Stimulated activated CD8-positive, alpha-beta memory T cell treated with anti-CD3 and anti-CD28 coated beads, Interleukin-7, amount 100 ng/mL, for 24 hours (primary cell): ENCODE measurements at places on chromosomes 3 and 15.

- DNase-seq: no peak
Observed at GRCh38 chr15:101813803-101814534, 2.0 kb downstream of the OR4F15 start.

- no peak for DNase-seq
Observed at GRCh38 chr15:52805351-52806283, 15.5 kb upstream of the ONECUT1 start.

DNA sequence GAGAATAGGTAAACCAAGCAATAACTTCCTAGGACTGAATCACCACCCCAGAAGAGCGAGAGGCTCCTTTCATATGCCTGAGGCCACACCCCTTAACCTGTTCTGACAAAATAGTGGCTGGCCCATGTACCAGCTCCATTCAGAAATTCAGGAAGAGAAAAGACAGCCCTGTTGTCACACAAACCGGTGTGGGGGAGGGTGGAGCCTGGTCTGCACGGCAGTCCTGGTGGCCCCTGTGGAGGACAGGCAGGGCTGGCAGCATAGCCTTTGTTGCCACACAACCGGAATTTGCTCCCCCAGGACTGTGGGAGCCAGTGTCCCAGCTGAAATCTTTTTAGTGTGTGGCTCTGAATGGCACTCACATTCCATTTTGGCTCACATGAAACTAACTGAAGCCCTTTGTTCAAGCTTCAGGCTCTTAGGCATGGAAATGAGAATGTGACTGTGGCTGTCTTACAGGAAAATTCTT is 23.8 kb downstream of the RLBP1 start:
- no peak for DNase-seq

GRCh38 chr15:85035980-85036379 is 54.3 kb downstream of the PDE8A start:
- no peak for DNase-seq

GRCh38 chr3:172007065-172007370 is 32.4 kb upstream of the FNDC3B start:
- no peak for DNase-seq

DNA sequence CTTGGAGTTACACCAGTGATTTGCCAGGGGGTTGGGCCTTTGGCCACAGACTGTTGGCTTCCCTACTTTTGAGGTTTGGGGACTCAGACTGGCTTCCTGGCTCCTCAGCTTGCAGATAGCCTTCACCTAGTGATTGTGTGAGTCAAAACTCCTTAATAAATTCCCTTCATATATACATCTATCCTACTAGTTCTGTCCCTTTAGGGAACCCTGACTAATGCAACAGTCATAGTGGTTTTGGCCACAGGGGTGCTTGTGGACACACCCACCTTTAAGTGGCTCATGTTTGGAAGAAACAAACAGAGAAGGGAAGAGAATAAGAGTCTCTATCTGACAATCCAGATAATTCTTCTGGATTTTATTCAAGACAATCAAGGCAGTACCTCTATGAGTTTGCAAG is 457.7 kb downstream of the EPHA3 start:
- no peak for DNase-seq

DNA sequence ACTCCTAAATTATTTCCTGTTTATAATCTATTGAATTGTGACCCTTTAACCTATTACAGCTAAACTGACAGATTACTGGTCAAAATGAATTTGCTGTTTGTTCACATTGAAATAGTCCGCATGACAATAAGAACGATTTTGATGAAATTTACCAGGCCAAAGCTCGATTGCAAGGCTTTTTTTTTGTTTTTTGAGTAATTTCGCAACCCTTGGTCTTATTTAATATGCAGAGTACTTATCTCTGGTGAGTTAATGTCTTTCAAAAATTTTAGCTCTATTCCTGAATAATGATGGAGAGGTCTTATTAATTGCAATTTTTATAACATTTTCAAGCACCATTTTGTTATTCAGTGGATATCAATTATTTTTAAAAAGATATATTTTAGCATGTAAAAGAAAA is 362.4 kb downstream of the OTOL1 start:
- DNase-seq: no peak

DNA sequence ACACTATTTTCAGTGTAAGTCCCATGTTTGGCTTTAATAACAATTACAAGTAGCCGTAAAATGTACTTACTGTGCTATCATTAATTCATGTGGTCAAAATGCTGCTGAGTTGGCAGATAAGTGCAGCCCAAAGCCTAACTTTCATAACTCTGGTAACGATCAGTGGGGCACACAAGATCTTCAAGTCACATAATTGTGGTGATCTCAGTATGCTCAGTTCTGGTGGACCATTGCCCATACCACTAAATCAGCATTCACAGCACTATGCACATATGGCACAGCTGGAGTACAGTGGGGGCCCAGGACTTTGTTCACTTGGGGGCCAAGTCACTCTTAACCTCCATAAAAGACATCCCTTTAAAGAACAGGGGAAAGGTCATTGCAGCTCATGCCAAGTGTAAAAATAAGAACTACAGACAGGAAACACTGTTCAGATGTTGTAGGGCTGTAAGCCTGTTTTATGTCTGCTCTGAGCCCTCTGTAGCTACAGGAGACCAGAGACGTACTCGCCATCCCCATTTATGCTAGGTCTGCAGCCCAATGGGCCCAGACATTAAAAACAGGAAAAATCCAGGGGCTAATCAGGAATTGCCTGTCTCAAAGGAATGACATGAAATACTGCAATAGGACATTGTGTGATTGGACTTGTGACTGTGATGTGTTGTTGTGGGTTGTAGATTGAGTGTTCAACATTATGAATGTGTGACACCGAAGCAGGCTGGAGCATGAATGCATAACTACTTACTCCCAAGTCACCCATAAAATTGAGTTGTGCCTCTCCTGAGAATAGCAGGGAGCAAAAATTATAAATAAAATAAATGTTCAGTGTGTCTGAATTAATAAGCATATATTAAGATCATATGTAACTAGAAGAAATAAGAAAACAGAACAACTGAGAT is 282.5 kb upstream of the EPHA3 start:
- no peak for DNase-seq

GRCh38 chr3:30421266-30421665 is 185.1 kb upstream of the TGFBR2 start:
- DNase-seq: no peak

- DNase-seq: no peak
Observed at GRCh38 chr3:71701251-71701762, 23.9 kb downstream of the EIF4E3 start.

DNA sequence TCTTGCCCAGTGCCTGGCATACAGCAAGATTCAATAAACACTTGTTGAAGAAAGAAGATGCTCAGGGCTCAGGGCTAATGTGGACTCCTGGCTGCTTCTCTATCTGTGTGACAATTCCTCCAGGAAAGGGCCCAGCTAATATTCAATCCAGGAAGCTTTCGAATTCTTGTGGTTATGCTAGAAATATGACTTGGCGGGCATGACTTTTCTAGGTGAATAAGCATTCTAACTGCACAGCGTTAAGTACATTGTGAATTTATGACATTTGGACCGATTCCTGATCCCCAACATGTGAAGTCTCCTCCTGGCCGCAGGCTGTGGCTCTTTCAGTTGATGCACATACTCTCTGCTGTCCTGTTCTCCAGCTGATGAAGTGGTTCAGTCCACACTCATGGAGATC is 117.0 kb downstream of the IMPG2 start:
- DNase-seq: no peak

GRCh38 chr3:78174821-78175220 is 1134.9 kb downstream of the ROBO2 start:
- DNase-seq: no peak

DNA sequence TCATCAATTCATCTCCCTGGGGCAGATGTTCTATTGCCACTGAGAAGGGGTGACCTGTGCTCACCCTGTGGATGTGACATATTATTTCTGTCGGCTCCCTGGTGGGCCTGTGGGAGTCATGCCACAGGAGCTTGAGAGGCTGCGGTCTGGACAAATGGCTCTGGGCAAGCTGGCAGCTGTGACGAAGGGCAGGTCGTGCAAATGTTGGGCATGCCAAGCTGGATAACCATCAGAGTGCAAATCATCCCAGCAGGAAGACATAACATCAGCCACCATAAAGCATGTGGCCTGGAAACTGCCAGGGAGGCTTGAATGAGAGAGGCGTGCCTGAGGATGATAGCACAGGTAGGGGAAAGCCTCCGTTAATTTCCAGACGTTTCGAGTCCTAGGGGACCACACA is 45.3 kb upstream of the FAM3D start:
- no peak for DNase-seq

- DNase-seq: no peak
Observed at GRCh38 chr3:35772381-35773015, 133.2 kb downstream of the ARPP21 start.

GRCh38 chr15:80856809-80857377 is 77.7 kb downstream of the CEMIP start:
- DNase-seq: no peak

- no peak for DNase-seq
Observed at GRCh38 chr15:74890665-74890960, 771 bp downstream of the MPI start.

GRCh38 chr3:128854475-128854874 is 24.9 kb upstream of the ACAD9 start:
- DNase-seq: no peak

GRCh38 chr15:35308802-35309201 is 223.7 kb upstream of the NANOGP8 start:
- no peak for DNase-seq

GRCh38 chr3:23889386-23889785 is 27.4 kb downstream of the NKIRAS1 start:
- no peak for DNase-seq

DNA sequence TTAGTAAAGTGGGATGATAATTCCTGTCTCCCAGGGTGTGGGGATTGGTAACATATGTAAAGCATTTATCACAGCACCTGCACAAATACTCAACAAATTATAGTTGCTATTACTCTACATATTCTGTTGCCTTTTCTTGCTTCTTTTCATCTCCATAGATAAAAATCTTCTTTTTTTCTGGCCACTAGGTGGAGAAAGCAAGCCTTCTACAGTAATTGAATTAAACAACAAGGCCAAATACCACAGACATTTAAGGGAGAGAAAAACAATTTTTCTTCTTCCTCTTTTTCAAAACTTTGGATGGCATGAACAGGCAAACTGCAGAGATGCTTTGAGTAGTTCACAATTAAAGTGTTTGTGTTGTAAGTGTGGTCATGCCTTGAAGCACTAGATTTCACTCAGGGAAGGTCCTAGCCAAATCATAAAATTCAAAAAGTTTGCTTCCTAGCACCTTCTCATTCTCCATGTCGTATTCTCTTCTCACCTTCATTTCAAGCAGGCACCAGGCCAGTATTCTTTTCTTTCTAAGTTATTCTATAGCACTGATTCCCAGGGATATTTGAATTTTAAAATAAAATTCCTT is 493.4 kb upstream of the TGFBR2 start:
- DNase-seq: no peak

DNA sequence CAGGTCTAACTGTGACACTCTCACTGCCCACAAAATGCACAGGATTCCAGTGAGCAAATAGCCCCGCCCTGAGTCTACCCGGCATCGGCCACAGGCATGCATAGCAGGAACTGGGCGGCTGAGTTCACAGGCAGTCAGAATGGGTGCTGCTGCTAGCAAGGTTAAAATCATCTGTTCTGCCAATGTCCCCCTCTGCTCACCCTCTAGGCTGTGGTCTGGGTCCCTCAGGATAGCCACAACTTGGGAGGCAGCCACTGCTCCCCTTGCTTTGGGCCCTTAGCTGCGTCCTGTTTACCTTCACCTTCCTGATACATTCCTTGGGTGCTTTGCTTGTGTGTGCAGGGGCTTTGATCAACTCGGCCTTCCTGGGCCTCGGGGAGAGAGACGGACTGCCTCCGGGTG is 232.9 kb upstream of the RGMA start:
- DNase-seq: no peak

DNA sequence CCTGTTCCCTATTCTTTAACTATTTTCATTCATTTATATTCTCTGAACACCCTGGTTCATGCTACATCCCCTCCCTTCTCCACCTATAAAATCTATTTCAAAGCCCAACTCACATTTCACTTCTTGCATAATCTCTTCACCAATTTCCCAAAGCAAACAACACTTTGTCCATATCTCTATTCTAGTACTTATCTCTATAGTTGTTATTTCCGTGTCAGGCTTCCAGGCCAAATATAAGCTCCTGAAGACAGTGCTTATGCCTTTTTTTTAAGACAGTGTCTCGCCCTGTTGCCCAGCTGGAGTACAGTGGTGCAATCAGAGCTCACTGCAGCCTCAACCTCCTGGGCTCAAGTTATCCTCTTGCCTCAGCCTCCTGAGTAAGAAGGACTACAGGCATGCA is 43.6 kb downstream of the DNAH12 start:
- no peak for DNase-seq

GRCh38 chr3:126545544-126545943 is 13.2 kb downstream of the C3orf22 start:
- DNase-seq: no peak

DNA sequence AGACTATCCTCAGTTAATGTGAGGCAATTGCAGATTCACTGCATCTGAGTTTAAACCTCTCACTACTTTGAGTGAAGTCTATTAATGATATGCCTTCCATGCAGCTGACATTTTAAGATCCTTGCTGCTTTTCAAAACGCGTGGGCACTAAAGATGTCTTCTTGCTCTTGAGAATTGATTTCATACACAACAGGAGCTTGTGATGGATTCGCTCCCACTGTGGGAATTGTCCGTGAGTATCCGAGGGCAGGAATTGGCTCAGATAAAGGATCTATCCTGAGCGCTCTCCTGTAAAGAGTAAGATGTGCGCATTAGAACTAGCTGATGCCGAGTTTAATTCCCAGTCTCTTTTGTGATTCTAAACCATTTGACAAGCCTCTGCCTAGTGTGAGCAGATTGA is 167.9 kb downstream of the ROBO2 start:
- DNase-seq: no peak

GRCh38 chr3:69108811-69109210 is 13.6 kb downstream of the LMOD3 start:
- no peak for DNase-seq

DNA sequence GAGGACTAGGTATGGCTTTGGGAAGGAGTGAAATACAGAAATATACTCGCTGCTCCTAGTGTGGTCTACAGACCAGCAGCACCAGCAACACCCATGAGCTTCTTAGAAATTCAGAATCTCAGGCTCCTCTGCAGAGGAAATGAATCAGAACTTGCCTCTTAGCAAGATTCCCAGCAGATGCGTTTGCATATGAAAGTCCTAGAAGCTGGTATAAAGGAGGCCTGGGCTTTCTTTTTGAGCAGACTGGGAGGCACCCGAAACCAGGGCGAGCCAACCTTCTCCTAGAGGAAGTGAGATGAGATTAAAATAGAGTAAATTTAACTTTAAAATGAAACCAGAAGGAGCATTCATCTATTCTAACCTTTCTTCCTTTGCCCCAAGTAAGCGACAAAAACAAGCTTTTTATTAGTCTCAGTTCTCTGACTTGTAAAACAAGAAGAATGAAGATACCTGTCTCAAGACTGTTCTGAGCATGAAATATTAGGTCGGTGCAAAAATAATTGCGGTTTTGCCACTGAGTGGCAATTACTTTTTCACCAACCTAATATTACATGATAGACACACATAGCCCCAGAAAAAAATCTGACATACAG is 140.0 kb downstream of the PDZRN3 start:
- no peak for DNase-seq

DNA sequence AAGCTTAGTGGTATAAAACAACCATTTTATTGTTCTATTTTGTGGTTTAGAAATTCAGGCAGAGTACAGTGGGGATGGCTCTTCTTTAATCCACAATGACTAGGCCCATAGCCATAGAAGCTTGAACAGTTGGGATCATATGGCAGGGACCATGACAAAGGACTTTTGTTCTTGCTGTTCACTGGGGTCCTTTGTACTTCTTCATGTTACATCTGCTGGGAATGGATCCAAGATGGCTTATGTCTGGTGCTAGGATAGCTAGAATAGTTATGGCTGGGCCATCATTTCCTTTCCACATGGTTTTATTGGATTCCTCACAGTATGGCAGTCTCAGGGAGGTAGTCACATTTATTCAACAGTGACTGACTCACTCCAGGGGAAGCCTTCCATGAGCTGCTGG is 427.9 kb upstream of the AGTR1 start:
- DNase-seq: no peak
